Brain microvascular endothelial cell (primary cell): ENCODE measurements at places on chromosomes 11 and 22.

DNA sequence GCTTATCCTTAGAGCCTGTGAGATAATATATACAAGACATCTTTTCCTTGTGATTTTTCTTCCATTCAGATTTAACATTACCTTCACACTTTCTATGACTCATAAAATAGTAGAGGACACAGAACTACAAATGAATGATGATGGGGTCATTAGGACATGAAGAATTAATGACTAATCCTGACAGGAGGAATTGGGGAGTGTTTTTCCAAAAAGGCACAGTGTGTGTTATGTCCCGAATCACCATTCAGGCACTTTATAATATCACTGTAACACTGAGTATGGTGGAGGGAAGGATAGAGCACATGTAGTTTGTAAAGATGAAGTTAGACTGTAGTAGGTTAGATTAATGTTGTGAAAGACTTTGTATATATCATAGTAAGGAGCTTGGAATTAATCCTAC is 391.3 kb downstream of the JRKL start:
- no peak for DNase-seq

DNA sequence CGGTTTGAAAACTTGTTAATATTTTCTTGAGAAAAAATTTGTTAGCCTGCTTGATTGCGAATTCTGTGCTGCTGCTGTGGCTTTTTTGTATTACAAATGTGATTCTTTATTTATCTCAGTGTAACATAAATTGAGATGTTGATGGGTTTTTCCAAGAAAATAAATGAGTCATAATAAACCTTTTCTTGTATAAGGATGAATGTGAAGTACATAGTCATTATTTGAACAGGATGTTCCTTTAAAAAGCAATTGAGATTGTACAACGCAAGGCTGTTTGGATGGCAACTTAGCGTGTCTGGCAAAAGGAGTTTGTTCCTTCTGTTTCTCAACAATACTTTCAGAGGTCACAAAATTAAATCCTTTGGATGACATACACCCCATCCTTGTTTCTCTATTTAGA is 24.6 kb upstream of the CARD18 start:
- DNase-seq = no peak

DNA sequence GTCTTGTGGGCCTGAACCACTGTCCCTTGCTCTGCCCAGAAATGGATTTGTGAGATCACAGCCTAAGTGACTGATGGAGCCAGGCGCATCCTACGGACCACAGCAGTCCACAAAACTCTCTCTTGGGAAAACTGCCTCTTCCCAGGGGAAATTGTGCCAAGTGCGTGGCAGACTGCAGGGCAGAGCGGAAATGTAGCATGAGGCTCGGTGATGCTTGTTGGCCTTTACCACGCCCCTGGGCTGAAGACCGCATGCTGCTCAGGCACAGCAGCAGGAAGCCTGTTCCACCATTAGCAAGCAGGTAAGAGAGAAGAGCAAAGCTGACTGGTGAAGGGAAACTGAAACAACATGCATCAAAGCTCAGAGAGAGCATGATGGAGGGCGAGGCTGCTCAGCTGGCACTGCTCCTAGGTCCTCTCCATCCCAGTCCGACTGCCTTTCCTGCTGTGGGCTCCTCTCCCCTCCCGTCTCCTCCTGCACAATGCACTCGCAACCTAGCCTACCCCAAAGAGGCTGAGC is 26.5 kb upstream of the SCARF2 start:
- DNase-seq = no peak

GRCh38 chr11:9016916-9017642 is 13.3 kb upstream of the NRIP3 start:
- DNase-seq = no peak

DNA sequence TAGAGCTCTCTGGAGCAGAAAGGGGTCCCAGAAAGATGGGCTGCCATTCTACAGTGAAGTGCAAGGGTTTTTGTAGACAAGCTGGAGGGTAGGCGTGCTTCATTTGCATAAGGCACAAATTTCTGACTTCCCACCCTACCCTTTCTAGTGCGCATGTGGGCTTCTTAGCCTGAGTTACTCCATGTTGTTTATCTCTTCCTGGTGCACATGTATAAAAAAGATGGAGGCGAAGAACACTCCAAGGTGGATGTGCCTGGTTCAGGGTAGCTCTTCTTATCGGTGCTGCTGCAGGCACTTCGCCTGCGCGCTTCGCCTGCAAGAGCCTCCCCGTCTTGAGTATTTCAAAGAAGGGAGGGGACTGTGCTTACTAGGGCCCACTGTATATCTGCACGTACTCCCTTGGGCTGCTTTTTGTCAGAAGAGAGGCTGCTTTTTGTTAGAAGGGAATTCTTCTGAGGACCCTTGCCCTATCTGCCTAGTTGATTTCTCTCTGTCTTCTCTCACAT is 1047.3 kb upstream of the CNTN5 start:
- DNase-seq = no peak
